ENCODE measurements at places on chromosomes 3 and 15.

- DNase-seq = no peak
These were observed 252.9 kb downstream of the SHQ1 start for GRCh38 chr3:72595376-72595775.

DNA sequence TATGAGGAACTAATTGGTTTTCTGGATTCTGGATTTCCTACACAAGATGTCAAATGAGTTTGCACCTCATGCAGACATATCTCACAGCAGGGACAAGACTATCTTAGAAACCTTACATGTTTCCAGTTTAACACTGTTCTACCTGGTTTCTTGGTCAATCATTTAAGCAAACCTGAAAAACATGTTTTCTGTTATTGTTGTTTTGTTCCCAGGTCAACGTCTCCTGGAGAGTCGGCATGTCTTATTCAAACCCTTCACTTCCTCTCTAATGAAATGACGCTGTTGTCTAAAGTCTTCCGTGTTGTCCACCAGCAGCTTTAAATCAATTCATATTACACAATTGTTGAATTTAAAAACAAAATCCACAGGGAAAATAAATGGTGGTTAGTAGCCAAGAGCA lies 150.9 kb downstream of the CNTN3 start:
- no peak for DNase-seq

- no peak for DNase-seq
These were observed 34.8 kb downstream of the CCNL1 start for GRCh38 chr3:157125101-157125500.

DNA sequence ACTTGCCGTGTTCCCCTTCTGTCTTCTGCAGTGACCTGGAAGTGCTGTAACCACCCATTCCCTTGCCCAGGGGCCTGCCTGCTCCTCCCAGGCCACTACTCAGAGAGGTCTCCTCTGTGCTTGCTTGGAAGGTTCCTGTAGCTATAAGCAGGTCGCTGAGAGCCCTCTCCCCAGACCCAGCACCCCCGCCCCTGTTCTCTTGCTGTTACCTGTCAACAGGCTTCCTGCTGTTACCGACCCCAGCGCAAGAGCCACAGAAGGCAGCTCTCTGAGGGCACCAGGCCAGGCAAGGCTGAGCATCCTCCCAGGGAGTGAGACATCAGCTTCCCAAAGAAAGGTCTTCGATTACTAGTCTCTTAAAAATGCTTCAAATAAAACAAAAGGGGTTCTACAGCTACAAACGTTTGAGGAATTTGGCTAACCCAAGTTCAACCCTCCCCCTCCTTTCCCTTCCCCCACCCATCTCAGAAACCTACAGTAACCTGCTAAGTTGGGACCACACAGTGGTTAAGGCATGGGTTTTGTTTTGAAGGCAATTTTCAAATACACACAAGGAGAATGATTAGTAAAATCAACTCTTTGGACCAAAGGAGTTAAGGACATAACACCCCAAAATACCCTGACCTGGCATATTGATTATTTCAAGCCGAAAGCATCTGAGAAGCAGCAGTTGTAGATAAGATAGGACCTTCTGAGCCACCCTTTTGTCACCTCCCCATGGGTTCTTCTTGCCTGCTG lies 74.9 kb upstream of the MFGE8 start:
- no peak for DNase-seq

DNA sequence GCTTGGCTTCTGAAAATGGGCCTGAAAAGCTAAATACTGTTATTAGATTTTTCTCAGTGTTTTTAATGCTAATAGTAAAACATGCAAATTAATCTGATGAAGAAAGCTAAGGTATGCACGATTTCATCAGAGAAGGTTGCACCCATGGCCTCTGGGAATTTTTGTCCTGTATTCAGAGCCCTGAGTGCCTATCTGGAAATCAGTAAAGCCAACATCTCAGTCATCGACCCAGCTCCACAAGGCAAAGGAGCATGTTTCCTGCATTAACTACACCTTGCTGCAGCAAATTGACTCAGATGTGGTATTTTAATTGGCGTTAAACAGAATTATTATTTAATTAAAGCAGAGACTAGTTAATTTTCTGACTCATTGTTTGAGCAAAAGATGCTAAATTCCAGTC lies 49.0 kb upstream of the TP63 start:
- no peak for DNase-seq

DNA sequence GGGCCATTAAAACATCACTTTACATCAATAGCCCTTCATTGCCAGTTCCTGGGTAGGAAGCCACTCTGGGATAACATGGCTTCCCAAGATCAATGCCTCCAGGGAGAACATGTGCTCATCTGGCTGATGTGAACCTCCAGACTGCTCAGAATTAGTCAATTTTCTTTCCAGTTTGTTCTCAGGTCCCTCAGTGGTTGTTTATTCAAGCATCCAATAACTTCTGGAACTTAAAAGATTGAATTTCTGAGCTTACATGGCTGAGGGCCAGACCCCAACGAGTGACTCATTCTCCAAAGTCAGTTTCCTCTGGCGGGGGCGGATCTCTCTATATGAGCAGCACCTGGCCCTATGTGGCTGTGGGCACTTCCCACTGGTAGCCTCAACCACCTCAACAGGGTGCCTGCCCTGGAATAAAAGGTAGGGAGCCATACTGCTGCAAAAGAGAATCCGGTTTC lies 34.0 kb downstream of the LYZL4 start:
- peak; percentile 86 for DNase-seq

- no peak for DNase-seq
These were observed 12.3 kb upstream of the NR1I2 start for GRCh38 chr3:119769394-119770149.

GRCh38 chr3:107198581-107199181 lies 178.6 kb upstream of the CCDC54 start:
- peak; percentile 84 for DNase-seq

DNA sequence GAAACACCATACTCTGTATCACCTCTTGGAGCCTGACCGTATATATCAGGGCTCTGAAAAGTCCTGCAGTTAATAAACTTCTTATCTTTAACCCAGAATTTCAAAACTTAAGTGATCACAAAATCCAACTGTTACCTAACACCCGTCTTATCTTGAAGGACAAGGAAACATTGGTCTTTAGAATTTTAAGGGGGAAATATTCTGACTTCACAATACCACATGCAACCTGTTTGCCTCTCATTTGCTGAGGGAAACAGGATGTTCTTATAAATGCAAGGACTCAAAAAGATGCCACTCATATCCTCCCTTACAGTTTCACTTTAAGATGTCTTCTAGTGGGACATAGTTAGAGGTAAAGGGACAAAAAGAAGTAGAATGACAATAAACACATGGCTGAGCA lies 67.9 kb downstream of the CRTC3 start:
- DNase-seq = no peak

DNA sequence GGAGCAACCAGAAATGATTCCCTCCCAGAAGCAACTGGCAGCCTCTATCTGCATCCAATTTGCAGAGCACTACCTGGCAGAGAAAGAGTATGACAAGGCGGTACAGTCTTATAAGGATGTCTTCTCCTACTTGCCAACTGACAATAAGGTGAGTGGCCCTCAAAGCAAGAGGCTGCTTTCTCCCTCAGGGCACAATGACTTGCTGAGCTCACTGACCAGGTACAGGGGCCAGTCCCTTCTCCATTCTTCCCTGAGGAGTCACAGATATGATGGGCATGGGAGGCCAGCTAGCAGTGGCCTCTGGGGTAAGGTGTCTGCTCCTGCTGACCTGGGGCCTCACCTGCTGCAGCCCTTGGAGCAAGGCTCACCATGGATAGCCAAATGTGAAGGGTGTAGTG lies 20.3 kb downstream of the CSRNP1 start:
- no peak for DNase-seq

- DNase-seq = no peak
These were observed 25.7 kb downstream of the ATOSA start for GRCh38 chr15:52653431-52653964.

DNA sequence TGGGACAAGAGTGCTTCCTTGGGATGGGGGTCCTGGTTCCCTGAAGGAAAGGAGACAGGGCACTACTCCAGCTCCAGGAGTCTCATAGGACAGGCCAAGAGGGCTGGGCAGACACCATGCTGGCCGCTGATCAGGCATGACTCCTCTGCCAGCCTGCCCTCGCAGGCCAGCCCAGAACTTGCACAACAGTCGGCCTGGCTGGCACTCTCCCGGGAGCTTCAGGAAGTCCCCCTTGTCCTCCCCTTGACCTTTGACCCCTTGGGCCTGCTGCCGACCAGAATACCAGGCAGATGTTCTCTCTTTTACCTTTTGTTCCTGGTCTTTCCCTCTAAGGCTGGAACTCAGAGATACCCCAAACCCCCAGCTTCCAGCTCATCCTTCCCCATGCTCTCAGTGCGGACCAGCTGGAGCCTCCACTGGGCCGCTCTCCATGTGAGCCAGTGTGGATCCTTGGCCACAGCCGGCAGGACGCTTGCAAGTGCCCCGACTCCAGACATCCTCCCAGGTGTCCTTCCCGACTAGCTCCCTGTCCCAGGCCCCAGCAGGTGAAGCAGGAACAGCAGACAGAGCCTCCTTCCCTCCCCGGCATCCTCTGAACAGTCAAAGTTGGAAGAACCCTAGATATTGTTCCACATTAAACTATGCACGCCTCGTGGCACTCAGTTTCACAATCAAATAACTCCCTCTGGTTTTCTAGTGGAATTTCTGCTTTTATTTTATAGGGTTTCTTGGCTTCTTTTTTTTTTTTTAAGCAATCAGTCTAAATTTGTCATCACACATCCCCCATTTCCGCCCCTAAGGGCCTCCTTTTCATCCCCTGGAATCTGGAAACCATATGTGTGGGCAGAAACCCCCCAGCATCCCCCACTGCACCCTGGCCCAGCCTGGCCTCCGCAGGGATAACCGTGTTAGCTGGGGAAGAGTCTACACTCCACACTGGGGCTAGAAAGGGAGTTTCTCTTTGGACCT lies 15.7 kb downstream of the VPS18 start:
- DNase-seq = peak; percentile 13

DNA sequence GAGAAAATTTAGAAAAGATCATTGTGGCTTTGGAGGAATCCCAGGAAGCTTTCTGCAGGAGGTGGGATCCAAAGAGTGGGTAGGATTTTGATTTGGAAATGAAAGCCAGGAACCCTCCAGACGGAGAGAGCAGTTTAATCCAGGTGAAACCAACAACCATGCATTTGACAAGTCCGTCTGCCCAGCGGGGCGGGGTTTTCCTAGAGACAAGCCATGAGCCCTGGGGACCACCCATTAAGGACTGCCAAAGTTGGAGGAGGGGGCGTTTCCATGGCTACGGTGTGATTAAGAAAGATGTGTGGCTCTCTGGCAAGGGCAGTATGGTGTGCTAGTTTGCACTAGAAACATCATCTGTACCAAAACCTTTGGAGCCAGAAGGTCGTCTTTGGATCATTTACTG lies 53.4 kb downstream of the SRGAP3 start:
- peak; percentile 60 for DNase-seq

DNA sequence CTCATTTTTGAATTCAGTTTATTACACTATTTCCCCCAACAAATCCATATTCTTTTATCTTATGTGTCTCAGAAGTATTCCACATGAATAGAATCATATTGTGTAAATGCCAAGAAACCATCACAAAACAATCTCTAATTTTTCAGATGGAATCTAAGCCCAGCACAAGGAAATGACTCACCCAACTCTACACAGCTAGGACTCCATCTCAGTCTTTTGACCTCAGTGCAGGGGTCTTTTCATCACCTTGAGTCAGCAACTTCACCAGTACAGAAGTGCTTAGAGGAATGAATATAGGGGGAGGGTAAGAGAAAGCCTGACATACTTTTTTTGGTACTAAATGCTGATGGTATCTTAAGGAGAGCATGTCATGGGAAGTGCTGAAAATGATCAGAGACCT lies 169.3 kb upstream of the LRRN1 start:
- DNase-seq = no peak

DNA sequence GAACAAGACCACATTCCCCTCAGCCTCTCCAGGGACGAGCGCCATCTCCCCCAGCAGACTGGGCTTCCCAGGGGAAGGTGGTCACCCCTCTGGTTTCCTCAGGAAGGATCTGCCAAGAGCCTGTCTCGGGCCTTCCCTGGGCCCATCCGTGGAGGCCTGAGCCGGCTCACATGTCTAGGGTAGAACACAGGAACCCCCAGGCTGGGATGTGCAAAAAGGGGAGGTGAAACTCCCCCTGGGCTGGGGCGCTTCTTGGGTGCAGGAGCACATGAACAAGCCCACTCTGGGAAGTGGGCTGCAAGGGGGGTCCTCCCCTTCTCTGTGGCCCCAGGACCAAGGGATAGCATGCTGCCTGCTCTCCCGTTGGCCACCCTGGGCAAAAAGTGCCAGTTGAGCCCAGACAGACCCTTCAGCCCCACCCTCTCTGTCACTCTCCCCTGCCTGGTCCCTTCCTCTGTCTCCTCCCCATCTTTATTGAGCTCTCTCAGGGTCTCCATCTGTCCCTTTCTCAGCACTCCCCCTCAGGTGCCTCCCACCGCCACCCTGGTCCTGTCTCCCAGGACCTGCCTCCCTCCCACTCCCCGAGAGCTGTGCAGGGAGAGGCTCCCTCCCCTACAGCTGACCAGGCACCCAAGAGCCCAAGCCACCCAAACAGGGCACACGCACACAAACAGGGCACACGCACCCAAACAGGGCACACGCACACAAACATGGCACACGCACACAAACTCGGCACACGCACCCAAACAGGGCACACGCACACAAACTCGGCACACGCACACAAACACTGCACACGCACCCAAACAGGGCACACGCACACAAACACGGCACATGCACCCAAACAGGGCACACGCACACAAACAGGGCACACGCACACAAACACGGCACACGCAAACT lies 864 bp downstream of the SEMA3G start:
- no peak for DNase-seq

DNA sequence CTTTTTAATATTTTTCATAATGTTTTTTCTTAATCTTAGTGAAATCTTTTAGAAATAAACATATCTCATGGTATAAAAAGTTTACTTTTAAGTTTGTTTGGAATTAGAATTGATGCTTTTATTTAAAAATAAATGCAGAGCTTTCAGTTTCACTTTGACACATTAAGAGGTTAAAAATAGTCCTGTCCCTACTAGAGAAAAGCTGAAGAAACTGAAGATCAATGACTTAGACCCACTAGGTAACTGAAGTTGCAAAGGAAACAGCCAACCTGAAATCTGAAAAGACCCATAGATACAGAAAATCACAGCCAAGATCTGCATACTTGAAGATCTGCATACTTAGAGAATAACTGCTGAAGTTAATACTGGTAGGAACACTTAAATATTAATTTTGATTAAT lies 237.6 kb downstream of the RAP2B start:
- DNase-seq = no peak

DNA sequence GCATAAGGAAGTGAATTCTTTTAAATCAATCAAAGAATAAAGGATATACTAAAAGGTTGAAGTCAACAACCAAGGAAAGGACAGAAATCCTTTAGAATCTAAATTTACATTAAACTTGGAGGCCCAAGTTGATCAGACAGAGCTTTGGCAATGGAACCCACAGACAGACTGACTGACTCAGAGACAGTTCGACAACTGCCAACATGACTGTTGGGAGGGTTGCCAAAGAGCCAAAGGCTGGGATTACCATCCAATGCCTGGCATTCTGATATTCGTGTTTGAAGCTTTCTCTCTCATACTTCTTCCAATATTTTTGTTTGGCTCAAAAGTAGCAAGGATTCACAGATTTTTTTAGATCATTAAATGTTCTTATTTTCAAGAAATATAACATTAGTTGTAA lies 406.1 kb downstream of the PLCL2 start:
- DNase-seq = no peak
